CD4-positive, alpha-beta memory T cell (primary cell): ENCODE measurements at places on chromosomes 2 and 18. TPM values are rescaled to one million over a fixed set of nuclear protein-coding genes. Genes with fewer than 3 reads are reported as not detected.

GRCh38 chr18:50791599-50792438 lies 28.0 kb downstream of the MRO start:
- no peak for DNase-seq

TLX2 gene
- 0.53 TPM for total RNA-seq

- no peak for DNase-seq
Measured at GRCh38 chr2:173520918-173521317, 166.2 kb downstream of the CDCA7 start.

- DNase-seq: no peak
Measured at GRCh38 chr2:228433721-228434120, 252.2 kb upstream of the SPHKAP start.

REG1B gene
- not detected for total RNA-seq

DNA sequence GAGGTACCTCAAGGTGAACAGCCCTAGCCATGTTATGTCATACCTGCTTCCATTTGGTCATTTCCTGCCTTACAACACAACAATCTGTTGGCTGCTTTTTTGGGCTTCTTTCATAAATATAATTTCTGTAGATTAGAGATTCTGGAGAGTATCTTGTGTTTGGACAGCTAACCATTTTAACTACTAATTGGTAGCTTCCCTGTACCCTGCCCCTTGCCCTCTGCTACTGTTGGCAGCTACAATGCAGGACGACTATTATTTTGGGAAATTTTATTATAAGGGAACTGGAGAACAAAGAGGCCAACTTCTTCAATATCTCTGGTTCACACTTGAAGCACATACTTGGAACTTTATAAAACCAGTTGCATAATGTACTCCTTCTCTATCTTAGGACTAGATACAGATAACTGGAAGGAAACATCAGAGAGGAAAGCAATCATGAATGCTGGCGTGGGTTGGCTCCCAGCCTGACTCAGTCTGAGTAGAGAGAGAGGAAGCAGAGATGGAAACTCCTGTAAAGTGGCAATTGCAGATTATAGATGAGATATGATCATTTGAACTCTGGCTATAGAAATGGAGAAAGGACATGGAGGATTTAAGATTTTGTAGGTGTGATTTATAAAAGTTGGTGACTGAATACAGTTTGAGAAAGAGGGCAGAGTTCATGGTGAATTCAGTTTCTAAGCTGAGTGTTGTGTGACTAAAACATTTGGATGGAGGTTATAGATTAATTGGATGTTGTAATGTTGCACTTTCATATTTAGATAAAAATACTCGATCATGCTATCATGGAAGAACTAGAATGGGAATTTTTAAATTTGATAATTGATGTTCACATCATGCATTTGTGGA lies 74.5 kb downstream of the MDH1 start:
- no peak for DNase-seq

RAD51AP2 gene
- not detected for total RNA-seq

GRCh38 chr2:105536175-105536574 lies 137.3 kb upstream of the FHL2 start:
- DNase-seq: no peak

INPP4A gene
- 133 TPM for total RNA-seq

ATP6V1B1 gene
- not detected for total RNA-seq

- no peak for DNase-seq
Measured at GRCh38 chr2:136214307-136215200, 96.6 kb upstream of the CXCR4 start.

GRCh38 chr2:134120406-134120732 lies 133.5 kb upstream of the MGAT5 start:
- no peak for DNase-seq

CLEC4F gene
- not detected for total RNA-seq

DNA sequence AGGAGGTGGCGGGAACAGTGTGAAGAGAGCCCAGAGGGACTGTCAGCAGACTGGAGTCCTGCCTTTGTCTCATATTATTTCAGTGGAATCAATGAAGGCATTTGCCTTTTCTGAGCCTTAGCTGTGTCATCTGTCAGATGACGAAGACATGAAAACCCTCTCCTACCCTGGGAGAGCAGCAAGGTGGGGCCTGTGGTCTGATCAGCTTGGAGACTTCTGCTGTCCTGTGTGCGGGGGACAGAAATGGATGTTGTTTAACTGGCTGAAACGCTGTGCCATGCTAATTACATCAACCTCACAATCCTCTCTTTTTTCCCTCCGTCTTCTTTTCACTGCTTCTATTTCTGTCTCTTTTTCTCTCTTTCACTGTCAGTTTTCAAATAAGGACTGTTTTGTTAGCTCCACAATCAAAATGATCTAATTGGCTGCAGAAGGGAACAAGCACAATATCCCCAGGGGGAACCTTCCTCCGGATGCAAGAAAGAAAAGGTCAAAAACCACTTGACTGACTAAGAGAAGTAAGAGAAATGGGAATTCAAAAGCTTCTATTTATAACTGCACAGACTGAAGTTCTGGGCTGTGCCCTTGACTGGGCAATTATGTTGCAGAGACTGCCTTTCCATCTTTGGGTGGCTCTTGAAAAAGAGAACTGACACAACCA lies 340.1 kb downstream of the CLIP4 start:
- DNase-seq: no peak

DNA sequence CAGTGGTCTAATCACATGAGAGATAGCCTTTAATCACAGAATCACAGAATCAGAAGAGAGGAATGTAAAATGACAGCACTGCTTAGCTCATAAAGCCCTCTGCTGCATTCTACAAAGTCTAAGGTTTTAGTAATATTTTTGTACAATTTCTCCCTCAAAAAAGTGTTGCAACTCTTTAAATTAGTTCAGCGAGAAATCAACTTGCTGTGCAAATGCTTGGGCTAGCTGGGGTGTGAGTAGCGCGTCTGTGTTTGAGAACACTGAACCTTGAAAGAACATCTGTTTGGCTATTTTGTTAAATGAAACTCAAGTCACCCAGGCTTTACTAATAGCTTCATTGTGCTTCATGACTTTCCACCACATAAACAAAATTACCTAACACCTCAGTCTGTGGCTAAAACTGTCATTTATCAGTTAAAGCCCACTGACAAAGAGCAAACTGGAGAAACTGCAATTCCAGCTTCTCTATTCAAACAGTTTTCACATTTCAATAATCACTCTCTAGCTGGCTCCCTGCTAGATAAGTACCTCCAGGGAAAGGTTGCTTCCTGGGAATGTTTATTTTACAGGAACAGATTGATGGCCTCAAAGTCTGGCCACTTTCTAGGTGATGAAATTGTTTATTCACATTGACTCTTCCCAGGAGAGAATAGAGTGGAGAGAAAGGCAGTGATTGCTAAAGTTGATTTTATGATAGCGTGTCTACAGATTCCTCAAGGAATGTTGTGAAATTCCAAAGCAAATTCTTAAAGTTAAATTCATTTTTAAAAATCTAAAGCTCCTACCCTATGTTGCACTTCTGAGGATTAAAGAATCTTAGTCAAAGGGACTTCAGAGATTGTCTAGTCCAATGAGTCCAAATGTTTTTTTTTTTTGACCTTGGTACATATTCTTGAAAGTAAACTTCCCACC lies 36.0 kb upstream of the STAT1 start:
- DNase-seq: no peak

GRCh38 chr2:156937430-156937829 lies 320.1 kb upstream of the GALNT5 start:
- DNase-seq: no peak

- no peak for DNase-seq
Measured at GRCh38 chr2:175585496-175585895, 404.0 kb upstream of the ATP5MC3 start.

LBX2 gene
- 0.30 TPM for total RNA-seq
